ENCODE measurements at places on chromosomes 7 and 10. TPM values are rescaled to one million over a fixed set of nuclear protein-coding genes. Genes with fewer than 3 reads are reported as not detected.

The ACSM6 gene
- total RNA-seq, result not detected

The KLF14 gene
- under 0.01 TPM for total RNA-seq

- no peak for DNase-seq
These were observed 32.1 kb downstream of the ELMO1 start for GRCh38 chr7:37416378-37417106.

The FAM221A gene
- 0.64 TPM for total RNA-seq

DNA sequence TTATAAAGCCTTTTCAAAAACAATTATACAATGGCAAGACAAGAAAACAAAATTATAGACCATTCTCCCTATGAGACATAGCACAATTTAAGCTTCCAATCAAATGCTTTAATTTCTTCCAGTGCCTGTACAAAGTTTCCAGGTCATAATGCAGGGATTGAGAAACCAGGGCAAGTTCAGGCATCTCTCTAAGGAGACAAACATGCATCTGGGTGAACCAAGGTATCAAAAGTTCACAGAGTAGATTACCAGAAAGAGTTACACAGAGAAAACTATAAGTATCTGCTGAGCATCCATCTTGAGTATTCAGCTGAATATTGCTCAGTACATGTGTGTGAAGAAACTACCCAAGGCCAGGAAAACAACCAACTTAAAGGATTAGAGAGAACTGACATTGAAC lies 89.1 kb downstream of the COL28A1 start:
- DNase-seq, result peak; percentile 14

DNA sequence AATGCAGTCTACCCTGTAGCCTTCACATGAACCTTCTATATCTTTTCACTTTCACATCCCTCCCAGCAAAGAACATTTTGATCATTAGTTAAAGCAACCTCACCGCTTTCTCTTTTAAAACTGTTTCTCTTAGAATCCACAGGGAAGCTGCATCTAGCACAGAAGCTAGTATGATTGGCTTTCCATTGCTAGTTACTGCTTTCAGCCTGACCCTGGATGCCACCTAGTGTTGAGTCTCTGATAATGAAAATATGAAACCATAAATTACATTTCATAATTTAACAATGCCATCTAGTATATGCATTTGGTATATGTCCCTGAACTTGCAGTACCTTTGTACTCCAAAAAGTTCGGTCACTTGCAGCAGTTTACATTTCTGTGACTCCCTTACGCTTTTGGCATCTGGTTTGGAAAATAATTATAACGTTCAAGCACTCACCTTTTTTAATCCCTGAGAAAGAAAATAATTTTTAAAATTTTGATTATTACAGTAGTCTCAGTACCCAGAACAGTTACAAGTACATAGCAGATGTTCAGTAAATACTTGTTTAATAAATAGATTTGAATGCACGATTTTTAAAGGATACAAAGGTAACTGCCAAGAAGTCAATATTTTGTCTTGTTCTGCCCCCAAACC lies 22.7 kb downstream of the CISD1 start:
- peak; percentile 72 for DNase-seq

GRCh38 chr10:107701943-107702342 lies 537.4 kb upstream of the SORCS1 start:
- DNase-seq, result peak; percentile 2

- DNase-seq, result no peak
These were observed 73.5 kb downstream of the MALSU1 start for GRCh38 chr7:23372611-23373010.

- DNase-seq, result no peak
These were observed 35.6 kb upstream of the ADGRA1 start for GRCh38 chr10:133052076-133052475.
